Forelimb muscle (tissue), 1 donor: ENCODE measurements at places on chromosomes 2 and 18. TPM values are rescaled to one million over a fixed set of nuclear protein-coding genes. Genes with fewer than 3 reads are reported as not detected.

GRCh38 chr18:7711495-7711894 lies 144.4 kb downstream of the PTPRM start:
- no peak for DNase-seq

- no peak for DNase-seq
Observed at GRCh38 chr2:196144513-196145126, 26.8 kb downstream of the STK17B start.

DNA sequence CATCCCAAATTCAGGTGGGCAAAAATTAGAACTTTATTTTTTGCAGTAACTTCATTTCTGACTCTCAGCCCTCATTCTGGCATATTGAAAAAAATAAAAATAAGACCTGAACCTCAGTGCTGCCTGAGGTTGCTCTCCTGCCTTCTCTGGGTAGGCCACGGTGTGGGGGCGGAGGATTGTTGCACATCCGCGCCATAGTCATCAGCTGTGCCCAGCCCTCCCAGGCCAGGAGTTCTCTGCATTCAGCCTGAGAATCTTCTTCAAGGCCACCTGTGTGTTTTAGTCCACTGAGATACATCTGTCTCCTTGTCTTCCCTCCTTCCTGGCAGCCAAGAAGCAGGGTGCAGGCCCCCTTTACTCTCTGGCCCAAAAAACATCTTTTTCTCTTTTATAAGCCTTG lies 94.7 kb downstream of the ARMC9 start:
- DNase-seq: no peak

CACNB4 gene
- 3.9 TPM for polyA plus RNA-seq

ACOXL gene
- polyA plus RNA-seq: 0.11 TPM

HOXD12 gene
- polyA plus RNA-seq: not detected
